Cardiac muscle cell (in vitro differentiated cells and primary cell): ENCODE measurements at places on chromosomes 4 and X. TPM values are rescaled to one million over a fixed set of nuclear protein-coding genes. Genes with fewer than 3 reads are reported as not detected.

Gene ARHGEF38
- not detected in 2 replicates for total RNA-seq

Gene SASH3
- total RNA-seq: not detected in 2 replicates

Gene TCP11X2
- total RNA-seq: 0.24 TPM in 1 of 2 replicates, not detected in the other

Gene GAK
- total RNA-seq: 88.6 and 144 TPM in 2 replicates

Gene LRP2BP
- 0.63 TPM in 2 replicates for total RNA-seq

Gene COL25A1
- total RNA-seq: 3.9 and 8.4 TPM in 2 replicates
